ENCODE measurements at places on chromosomes 6 and 20. TPM values are rescaled to one million over a fixed set of nuclear protein-coding genes. Genes with fewer than 3 reads are reported as not detected.
A peak's percentile ranks its signal among the peaks of the same experiment; 100 is the strongest.

Gene ABHD16B
- not detected for total RNA-seq

Gene ZNF318
- 9.4 TPM for total RNA-seq

Gene EEF1E1
- total RNA-seq, result 24.4 TPM

Gene COL21A1
- 101 TPM for total RNA-seq

Gene PXMP4
- total RNA-seq, result 7.7 TPM

Gene GGTLC1
- total RNA-seq, result not detected

- H3K4me3 ChIP-seq, result no peak overlapping the region
- no peak overlapping the region for H3K27ac ChIP-seq
- no peak for DNase-seq
- no peaks in the 10 kb centered on the region for H3K36me3 ChIP-seq
Observed at GRCh38 chr6:17096652-17097051, 5.2 kb upstream of the STMND1 start.

DNA sequence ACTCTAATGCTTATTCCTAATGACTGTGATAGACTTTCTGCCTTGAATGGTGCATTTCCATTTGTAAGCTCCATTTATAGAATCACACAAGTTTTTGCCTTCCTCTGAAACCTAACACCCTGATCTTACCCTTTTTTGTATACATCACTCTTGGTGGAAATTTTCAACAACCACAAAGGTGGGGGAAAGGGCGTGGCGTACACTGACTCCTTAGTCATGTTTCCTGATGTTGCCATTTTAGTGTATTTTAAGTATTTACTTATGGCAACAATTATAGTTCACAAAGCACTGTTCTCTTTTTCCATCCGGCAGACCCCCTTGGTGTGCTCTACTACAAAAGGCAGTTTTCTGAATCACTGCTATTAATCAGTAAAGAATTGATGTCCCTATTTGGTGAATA lies 92.0 kb downstream of the ATXN1 start:
- no peak overlapping the region for H3K4me3 ChIP-seq
- no peak overlapping the region for H3K27ac ChIP-seq
- no peaks in the 10 kb centered on the region for H3K27me3 ChIP-seq
- H3K4me1 ChIP-seq, result peaks cover 3% of the 10 kb centered on the region

DNA sequence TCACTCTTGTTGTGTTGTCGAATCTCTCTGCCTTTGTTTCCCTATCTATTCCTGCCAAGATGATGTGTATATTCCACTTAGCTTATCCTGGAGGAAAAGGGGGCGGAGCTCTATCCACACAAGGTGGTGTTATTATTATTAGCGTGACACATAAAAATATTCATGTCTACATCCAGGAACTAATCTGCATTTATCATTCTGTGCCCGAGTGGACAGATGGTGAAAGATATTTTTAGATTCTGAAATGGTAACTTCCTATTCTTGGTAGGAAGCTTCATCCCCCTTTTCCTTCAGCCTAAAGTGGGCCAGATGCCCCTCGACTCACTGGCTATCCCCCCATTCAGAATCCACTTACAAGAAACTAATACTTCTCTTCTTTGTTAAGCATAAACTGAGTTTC lies 2.0 kb downstream of the XKR7 start:
- DNase-seq, result no peak
- H3K4me3 ChIP-seq, result no peak overlapping the region
- H3K36me3 ChIP-seq, result no peaks in the 10 kb centered on the region
- H3K4me1 ChIP-seq, result peaks cover 2% of the 10 kb centered on the region
- no peak overlapping the region for H3K27ac ChIP-seq
- peaks cover 30% of the 10 kb centered on the region for H3K27me3 ChIP-seq

- no peak overlapping the region for H3K4me3 ChIP-seq
- DNase-seq, result no peak
- H3K4me1 ChIP-seq, result no peaks in the 10 kb centered on the region
- H3K36me3 ChIP-seq, result no peaks in the 10 kb centered on the region
- no peaks in the 10 kb centered on the region for H3K27me3 ChIP-seq
Observed at GRCh38 chr6:95685822-95686221, 108.5 kb downstream of the MANEA start.

DNA sequence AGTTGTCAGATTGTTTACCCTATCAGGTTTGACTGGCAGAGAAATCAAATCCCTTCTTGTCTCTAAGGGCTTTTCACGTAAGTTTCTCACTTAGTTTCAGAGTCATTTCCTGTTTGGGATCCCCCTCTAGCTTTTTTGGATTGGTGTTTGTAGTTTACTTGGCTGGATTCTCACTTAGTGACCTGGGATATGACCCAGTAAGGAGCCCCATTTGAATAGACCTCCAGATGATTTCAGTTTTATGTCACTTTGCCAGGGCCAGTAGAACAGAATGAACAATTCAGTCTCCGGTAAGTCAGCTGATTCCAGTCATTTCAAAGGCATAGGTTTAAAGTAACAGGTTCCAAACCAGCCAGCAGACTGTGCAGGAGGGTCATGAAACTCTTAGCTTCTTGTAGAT lies 8.2 kb downstream of the FAM135A start:
- H3K4me1 ChIP-seq, result no peaks in the 10 kb centered on the region
- no peaks in the 10 kb centered on the region for H3K27me3 ChIP-seq
- H3K36me3 ChIP-seq, result peaks cover 12% of the 10 kb centered on the region

DNA sequence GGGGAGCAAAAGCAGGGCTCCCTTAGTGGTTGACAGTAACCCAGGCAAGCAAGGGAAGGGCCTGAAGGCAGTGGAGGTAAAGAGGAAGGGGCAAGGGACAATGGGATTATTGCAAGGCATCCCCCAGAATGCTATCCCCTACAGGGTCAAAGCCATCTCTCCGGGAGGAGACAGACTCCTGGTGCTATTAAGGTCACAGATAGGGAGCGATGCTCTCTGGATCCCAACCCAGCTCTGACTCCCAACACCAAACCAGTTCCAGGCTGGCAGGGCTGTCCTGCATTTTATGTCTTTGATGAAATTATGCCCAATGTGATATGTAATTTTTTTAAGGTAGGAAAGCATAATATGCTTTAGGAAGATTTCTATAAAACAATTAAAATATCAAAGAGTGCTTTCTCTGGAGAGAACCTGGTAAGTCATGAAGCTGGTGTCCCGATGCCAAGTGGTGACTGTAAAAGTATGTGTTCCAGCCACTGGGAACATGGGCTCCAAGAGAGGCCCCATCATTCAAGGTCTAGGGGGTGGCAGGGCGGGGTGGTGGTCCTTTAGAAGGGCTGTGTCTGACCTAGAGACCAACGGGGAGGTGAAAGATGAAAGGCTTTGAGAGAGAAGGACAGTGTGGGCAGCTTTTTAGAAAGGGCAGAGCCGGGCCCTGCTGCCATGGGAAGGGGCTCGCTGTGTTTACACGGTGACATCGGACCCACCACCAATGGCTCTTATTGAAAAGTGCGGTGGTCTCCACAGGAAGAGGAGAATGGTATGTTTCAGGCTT lies 276.5 kb downstream of the CDC5L start:
- H3K4me3 ChIP-seq, result no peak overlapping the region
- no peak for DNase-seq
- H3K27ac ChIP-seq, result no peak overlapping the region
- H3K27me3 ChIP-seq, result peaks cover 9% of the 10 kb centered on the region

DNA sequence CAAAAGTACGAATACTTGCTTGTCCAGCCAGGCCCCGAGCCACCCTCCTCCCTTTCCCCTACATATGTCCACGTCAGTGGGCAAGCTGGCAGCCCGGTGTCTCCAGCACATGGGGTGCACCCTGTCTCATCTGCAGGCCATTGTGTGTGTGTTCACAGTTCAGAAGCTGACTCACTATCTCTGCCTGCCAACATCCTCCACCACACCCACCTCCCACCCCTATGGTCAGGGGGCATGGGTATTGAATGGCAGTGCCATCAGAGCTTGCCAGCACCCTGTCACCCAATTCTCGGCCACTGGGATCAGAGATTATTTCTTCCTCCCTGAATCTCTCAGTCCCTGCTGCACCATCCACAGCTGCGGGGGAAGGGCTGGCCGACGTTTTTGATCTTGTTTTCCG lies 195.7 kb downstream of the FARS2 start:
- no peak overlapping the region for H3K4me3 ChIP-seq
- no peaks in the 10 kb centered on the region for H3K36me3 ChIP-seq
- no peak overlapping the region for H3K27ac ChIP-seq
- peaks cover 11% of the 10 kb centered on the region for H3K4me1 ChIP-seq
- DNase-seq, result peak; percentile 15

- H3K27me3 ChIP-seq, result no peaks in the 10 kb centered on the region
- no peaks in the 10 kb centered on the region for H3K4me1 ChIP-seq
- peak overlapping the region; percentile 5 for H3K4me3 ChIP-seq
- peak; percentile 69 for DNase-seq
- no peaks in the 10 kb centered on the region for H3K36me3 ChIP-seq
Observed at GRCh38 chr6:11381801-11382513, 149.5 kb upstream of the NEDD9 start.

DNA sequence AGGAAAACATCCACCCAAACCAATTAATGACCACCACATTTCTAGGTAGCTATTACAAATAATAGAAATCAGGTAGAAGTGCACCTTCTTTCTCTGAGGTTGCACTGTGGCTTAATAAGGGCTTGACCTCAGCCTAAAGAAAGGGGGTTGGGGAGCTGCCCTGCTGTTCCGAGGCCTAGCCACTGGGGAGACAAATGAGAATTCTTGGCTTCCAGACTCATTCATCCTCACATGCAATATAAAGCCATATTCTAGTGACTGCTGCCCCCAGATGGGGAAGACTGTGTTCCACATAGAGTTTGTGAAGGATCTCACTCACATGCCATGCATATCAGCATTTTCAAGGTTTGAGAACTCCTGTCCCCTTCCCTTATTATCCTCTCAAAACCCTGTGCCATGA lies 22.9 kb downstream of the SAYSD1 start:
- peaks cover 6% of the 10 kb centered on the region for H3K4me1 ChIP-seq
- no peak overlapping the region for H3K27ac ChIP-seq
- DNase-seq, result no peak
- H3K4me3 ChIP-seq, result no peak overlapping the region

DNA sequence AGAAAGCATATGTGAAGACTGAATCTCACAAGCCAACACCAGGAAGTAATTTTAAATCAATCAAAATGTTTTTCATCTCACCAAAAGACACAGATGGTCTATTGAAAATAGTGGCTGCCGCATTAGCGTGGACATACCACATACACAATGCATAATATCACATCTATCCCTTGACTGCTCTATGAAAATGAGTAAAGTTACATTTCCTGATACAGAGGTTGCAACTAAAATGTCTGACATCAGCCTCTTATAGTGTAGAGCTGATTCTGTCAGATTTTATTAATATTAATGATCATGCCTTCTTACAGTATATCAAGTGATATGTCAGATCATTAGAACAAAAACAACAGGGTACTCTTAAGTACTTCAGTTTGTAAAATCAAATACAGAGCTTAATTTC lies 339.8 kb upstream of the EPHA7 start:
- DNase-seq, result no peak
- no peak overlapping the region for H3K4me3 ChIP-seq
- no peaks in the 10 kb centered on the region for H3K27me3 ChIP-seq

GRCh38 chr6:1906609-1907008 lies 296.9 kb downstream of the FOXC1 start:
- H3K27me3 ChIP-seq, result no peaks in the 10 kb centered on the region
- no peak for DNase-seq
- H3K4me3 ChIP-seq, result no peak overlapping the region
- H3K36me3 ChIP-seq, result no peaks in the 10 kb centered on the region

DNA sequence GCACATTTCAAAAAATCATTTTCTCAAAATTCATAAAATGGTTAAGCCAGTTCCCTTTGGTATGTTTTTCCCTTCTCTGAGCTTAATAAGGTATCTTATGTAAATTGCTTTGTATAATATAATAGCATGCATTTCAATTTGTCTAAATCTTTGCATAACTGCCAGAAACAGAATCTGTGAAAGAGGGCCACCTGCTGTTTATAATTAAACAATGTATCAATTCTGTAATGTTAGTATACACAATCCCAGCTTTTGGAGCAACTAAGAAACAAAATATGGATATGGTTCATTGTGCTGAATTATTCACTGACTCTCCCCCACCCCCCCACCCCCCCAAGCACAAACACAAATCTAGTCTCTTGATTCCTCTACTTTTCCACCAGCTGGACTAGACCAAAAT lies 54.8 kb downstream of the GPX5 start:
- H3K27me3 ChIP-seq, result no peaks in the 10 kb centered on the region
- H3K36me3 ChIP-seq, result no peaks in the 10 kb centered on the region
- no peak overlapping the region for H3K27ac ChIP-seq
- peak; percentile 17 for DNase-seq

DNA sequence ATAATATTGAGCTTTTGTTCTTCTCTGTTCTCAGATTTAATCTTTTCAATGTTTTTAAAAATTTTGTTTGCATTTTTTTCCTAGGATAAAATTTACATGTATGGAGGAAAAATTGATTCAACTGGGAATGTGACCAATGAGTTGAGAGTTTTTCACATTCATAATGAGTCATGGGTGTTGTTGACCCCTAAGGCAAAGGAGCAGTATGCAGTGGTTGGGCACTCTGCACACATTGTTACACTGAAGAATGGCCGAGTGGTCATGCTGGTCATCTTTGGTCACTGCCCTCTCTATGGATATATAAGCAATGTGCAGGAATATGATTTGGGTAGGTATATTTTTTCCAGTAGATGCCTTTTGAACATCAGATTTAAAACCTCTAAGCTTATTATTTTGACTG lies 89.8 kb downstream of the ATRN start:
- no peaks in the 10 kb centered on the region for H3K27me3 ChIP-seq
- H3K4me1 ChIP-seq, result no peaks in the 10 kb centered on the region
- no peak overlapping the region for H3K4me3 ChIP-seq
- no peak for DNase-seq
- H3K27ac ChIP-seq, result no peak overlapping the region

DNA sequence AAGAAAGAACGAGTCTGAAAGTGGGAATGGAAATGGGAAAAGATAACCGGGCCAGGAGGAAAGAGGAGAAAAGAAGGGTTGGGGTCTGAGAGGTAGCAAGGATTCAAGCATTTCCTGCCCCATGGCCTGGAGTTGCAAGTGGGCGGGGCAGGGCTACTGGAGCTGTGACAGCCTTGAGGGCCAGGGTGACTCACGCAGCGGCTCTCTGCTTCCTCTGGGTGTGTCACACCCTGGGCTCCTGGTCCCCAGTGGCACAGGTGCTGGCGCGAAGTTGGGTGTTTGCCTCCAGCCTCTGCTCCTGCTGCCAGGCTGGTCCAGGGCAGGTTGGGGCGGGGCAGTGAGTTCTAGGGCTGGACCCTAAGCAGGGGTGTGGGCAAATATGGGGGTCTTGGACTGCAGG lies 3.3 kb upstream of the ULBP3 start:
- H3K4me3 ChIP-seq, result no peak overlapping the region
- H3K27me3 ChIP-seq, result peaks cover 2% of the 10 kb centered on the region
- DNase-seq, result peak; percentile 11
- H3K36me3 ChIP-seq, result no peaks in the 10 kb centered on the region
- H3K4me1 ChIP-seq, result peaks cover 20% of the 10 kb centered on the region

DNA sequence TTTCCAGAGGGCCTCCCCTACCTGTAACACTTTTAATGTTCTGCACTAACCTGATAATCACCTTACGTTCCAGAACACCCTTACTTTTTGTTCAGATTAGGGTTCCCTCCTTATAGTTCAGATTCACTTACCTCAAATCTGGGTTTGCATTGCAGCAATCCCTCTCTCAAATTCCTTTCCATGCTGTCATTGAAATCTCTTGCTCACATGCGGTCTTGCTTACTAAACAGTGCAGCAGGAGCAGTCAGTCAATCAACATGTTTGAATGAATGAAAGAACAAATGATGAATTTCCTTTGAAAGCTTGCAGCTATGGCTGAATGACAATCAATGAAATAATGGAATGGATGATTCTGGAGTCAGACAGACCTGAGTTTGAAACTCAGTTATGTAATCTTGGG lies 200.1 kb downstream of the HIVEP2 start:
- DNase-seq, result no peak
- no peaks in the 10 kb centered on the region for H3K36me3 ChIP-seq
- no peaks in the 10 kb centered on the region for H3K4me1 ChIP-seq
- no peaks in the 10 kb centered on the region for H3K27me3 ChIP-seq
- H3K4me3 ChIP-seq, result no peak overlapping the region
